Myocyte (in vitro differentiated cells): ENCODE measurements at places on chromosomes 12 and 14.

- DNase-seq: peak; percentile 83
Observed at GRCh38 chr12:110546339-110546738, 36.8 kb downstream of the PPTC7 start.

DNA sequence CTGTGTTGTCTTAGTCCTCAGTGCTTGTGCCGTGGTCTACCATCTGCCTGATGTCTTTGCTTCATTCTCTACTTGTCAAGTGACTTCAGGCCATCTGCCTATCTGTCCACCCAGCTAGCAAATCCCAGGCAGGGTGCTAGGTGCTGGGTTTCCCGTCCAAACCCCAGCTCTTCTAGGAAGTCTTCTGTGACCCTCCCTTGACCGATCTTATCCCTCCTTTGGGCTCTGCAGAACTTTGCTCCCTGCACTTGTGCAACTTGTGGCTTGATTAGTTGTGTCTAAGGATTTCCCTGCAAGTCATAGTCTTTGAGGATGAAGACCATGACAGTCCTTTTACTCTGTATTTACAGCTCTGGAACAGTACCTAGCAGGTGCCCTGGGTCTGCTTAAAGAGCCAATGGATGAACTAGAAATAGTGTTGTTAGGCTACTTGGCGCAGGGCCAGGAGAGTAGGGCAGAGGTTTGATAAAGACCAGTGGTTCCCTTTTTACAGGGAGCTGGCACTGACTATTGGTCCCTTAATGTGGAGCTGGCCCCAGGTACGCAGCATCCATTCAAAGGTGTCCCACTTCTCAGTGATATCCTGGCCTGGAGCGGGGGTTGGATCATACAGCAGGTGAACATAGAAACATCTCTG, 60.1 kb downstream of the ADCK1 start:
- DNase-seq: no peak

DNA sequence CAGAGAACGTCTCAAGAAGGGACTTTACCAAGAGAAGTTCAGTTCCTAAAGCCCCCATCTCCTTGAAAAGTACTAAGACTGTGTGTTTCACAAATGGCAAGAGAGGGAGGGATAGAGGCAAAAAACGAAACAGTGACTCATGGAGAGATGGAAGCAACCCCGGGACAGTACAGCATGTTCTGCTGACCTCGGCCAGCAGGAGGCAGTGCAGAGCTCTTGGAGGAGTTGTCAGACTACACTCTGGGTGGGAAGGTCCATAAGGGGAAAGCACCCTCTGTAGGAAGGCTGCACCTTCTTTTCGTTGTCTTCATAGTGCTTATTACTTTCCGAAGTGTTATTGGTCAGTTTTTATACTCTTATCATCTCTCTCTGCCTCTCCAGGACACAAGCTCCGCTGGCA, 525.2 kb upstream of the CCDC196 start:
- peak; percentile 19 for DNase-seq

GRCh38 chr14:98186140-98186539, 1085.9 kb downstream of the BCL11B start:
- no peak for DNase-seq

GRCh38 chr12:26323673-26324072, 128.3 kb downstream of the SSPN start:
- no peak for DNase-seq
